ENCODE measurements at places on chromosomes 12 and 14.

DNA sequence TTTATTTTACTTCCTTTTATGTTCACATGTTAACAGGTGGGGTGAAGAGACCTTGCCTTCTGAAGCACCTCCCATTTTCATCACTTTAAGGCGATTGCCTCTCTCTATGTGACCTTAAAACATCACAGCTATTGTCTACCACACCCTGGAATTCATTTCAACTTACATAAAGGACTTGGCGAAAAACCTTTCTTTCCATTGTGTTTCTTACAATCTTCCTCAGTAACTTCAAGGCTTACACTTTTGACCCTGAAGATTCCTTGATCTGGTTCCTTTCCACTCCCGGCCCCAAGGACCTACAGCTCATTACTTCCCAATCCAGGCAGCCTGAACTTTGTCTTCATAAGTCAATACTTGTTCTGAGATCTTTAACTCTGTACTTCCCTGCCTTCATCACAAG is 443.3 kb downstream of the ADAMTS20 start:
- no peak for DNase-seq

- no peak for DNase-seq
Measured at GRCh38 chr12:573232-573631, 90.0 kb downstream of the NINJ2 start.

- no peak for DNase-seq
Measured at GRCh38 chr12:12590961-12591360, 20.7 kb upstream of the CREBL2 start.

- peak; percentile 67 for DNase-seq
Measured at GRCh38 chr14:72723858-72724530, 169.9 kb downstream of the DPF3 start.

- DNase-seq = no peak
Measured at GRCh38 chr14:53951627-53952303, 4.9 kb downstream of the BMP4 start.

DNA sequence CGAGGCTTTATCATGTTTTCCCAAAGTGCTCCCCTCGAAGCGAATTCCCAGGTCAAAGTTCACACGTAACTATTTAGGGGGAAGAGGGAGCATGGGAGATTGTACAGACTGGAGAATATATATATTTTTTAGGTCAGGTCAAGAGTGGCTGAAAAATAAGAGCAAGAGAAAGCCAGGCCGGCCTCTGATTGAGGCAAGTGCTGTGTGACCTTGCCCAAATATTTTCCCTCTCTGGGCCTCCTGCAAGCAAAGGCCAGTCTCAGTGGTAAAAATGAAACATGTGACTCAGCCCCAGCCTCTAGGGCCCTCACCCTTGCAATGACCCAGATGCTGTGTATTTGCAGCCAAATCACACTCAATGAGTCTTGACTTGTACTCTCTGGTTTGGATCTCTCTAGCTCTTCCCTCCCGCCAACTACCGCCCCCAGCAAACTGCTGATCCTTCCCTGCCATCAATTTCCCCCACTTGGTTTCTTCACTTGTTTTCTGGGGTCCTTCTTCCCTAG is 34.1 kb downstream of the SMUG1 start:
- no peak for DNase-seq

- DNase-seq = no peak
Measured at GRCh38 chr12:57169046-57169795, 21.8 kb upstream of the LRP1-AS start.

DNA sequence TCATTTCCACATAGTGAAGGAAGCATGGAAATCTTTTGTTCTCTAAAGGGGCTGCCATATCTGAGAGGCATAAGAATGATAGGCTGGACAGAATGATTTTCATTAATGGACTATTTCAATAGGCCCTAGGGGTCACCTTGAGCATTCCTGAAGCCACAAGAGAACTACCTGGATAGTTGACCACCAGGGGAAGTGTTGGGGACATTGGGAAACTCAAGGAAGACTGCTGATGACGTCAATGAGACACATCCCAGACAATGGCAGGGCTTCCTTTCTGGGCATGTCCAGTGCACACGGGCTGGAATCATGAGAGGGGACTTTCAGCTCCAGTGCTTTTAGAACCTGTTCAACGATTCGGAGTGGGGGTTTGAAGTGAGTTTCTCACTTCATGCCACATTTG is 48.8 kb upstream of the CHST11 start:
- DNase-seq = no peak

GRCh38 chr12:24929953-24930352 is 18.9 kb downstream of the BCAT1 start:
- no peak for DNase-seq

DNA sequence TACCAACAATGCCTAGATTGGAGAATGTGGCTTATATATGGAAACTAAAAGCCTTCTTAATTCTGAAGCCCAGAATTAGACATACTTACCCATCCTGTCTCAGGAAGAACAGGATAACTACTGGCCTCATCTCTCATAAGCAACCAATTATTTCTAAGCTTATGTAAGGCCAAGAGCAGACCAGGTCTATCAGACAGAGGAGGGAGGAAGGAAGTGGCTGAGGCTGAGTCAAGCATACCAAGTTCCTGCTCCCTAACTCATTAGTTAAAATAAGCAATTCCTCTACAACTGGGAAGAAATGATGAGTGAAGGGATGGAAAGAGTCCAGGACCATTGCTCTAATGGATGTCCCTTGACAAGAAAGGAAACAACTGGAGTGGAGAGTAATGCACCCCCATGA is 27.0 kb upstream of the INSM2 start:
- peak; percentile 16 for DNase-seq

- DNase-seq = no peak
Measured at GRCh38 chr12:29773076-29773475, 10.7 kb downstream of the TMTC1 start.

GRCh38 chr12:112122823-112123690 is 2.3 kb upstream of the TRAFD1 start:
- no peak for DNase-seq

DNA sequence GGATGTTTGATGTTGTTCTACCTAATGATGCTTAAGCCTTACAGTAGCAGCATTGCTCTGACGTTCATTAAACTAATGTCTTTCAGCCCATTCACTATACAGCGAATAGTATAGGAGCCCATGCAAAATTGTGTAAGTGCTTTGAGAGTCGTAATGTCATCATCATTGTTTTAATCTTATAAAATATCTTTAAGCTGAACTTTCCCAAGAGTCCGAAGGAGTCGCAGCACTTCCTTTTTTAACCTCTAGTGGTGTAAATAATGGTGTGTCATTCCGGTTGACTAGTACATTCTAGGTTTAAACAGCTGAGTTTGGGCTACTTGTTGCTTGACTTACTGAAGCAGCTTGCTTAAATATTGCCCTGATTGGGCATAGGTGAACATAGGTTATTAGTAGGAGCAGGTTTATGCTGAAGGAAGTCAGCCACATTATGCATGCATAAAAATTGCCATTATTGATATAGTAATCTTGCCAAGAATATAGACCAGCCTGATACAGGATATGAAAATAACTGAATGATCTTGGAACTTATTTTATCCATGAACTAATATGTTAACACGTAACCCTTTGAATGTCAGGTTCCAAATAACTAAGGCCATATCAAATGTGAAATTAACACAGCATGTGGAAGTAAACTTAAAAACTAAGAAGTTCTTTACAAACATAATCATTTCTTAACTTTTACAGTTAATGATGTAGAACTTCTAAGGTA is 2.6 kb downstream of the WNK1 start:
- peak; percentile 69 for DNase-seq

- peak; percentile 64 for DNase-seq
Measured at GRCh38 chr12:120468821-120469449, 613 bp downstream of the SRSF9 start.

DNA sequence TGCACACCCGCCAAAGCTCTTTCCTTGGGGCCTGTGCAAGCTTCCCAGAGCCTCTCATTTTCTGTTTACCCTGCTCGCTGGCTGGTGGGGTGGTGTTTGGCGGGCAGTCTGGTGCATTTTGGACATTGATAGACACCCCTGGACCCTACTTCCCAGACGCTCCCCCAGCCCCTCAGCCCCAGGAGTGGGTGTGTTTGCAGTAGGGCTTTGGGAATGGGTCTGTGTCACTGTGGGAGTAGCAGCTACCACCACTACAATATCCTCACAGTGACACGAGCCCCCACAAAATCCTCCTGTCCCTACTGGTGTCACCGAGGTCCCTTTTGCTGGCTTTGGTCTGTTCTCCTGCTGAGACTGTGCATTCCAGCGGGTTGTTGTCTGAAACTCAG is 371.3 kb downstream of the TMEM121 start:
- no peak for DNase-seq

DNA sequence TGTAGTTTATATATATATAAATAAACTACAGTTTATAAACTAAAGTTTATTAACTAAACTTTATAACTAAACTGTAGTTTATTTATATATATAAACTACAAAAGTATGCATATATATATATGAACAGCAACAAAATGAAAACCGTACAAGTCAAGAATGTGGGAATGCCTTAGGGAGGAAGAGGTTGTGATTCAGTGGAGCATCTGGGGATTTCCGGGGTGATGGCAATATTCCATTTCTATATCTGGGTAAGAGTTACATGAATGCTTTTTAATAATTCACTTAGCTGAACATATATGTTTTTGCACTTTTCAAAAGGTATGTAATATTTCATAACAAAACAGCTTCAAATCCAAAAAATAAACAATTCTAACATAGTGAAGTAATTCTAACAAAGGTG is 30.1 kb upstream of the CAND1 start:
- no peak for DNase-seq

GRCh38 chr12:100403446-100403845 is 46.6 kb downstream of the SLC17A8 start:
- DNase-seq = no peak

- DNase-seq = no peak
Measured at GRCh38 chr14:47246367-47246766, 429.0 kb downstream of the MDGA2 start.

DNA sequence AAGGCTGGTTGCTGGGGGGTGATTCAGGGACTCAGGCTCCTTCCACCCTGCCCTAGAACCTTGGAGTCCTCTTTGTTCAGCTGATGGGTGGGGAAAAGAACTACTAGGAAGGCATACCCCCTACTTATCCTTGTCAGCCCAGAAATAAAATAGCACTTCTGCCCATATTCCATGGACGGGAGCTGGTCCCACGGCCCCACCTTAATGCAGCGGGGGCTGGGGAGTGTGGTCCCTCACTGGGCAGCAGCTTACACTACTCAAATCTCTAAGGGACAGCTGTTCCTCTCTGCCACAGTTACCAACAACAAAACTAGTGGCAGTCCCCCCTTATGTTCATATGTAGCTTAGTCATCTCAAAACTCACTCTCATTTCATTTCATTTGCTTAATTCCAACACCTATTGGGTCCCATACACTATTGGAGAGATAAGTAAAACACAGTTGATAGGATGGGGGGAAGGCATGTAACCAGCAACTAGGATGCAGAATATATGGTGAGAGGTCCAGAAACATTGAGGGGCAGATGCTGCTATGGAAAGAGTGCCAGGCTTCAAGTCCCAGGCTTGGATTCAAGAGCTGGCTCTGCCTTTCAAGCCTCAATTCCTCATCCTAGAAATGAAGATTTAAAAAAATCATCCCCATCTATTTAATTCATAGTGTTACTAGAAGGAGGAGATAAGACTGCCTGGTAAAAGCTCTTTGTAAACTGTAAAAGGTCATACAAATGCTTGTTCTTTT is 83.7 kb upstream of the RIC8B start:
- DNase-seq = no peak

GRCh38 chr14:51341338-51341737 is 101.3 kb downstream of the TMX1 start:
- no peak for DNase-seq

GRCh38 chr14:60509438-60510253 is 700 bp downstream of the SIX6 start:
- peak; percentile 10 for DNase-seq

GRCh38 chr14:89399594-89400068 is 17.4 kb downstream of the FOXN3 start:
- DNase-seq = peak; percentile 38

DNA sequence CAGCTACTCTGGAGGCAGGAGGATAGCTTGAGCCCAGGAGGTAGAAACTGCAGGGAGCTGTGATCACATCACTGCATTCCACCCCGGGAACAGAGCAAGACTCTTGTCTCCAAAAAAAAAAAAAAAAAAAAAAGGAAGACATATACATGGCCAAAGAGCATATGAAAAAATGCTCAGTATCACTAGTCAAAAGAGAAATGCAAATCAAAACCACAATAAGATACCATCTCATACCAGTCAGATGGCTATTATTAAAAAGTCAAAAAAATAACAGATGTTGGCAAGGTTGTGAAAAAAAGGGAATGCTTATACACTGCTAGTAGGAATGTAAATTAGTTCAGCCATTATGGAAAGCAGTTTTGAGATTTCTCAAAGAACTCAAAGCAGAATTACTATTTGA is 174.8 kb upstream of the ATF7IP start:
- DNase-seq = no peak

DNA sequence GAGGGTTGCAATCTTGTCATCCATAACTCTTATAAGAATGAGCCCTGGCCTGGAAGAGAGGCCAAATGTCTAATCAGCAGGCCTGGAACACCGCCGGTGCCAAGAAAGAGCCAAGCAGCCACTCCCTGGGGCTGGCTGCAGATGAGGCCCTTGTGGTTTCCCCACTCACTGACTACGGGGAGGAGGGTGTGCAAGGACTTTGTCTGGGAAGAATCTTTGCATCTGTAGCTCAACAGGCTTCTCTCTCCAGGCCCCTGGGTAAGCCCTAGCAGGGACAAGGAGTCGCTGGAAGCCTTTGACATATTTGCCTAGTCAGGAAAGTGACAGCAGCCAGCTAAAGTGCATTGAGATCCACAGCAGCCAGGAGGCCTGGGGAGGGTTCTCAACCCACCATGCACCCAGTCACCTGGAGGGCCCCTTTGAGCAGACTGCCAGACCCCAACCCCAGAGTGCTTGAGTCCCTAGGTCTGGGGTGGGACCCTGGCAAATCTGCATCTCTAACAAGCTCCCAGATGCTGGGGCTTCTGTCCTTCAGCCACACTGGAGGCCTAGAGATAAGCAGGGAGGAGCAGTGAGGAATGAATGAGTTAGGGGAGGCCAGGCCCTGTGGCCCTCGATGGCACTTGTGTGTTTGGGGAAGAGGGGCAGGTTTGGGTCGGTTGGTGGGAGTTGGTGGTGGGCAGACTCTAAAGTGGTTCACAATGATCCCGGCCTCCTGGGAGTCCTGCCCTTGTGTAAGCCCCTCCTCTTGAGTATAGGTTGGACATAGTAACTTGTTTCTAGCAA is 13.9 kb upstream of the LRTM2 start:
- DNase-seq = peak; percentile 75

DNA sequence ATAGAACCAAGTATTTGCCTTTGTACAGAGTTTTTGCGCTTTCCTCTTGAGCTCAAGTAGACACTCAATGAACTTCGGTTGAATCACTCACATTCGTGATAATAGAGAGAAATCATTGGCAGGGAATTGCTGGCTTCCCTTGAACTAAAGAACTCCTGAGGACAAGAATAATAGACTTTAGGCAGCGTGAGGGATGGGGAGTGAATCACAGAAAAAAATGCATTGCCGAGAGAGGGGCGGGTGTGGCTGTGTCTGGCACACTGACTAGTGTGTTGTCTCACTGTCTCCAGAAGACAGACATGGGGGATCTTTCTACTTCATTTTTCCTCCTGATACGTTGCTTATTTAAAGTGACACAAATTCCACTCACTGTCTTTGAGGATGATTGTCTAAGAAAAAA is 805.2 kb downstream of the BCL11B start:
- DNase-seq = peak; percentile 57

- no peak for DNase-seq
Measured at GRCh38 chr12:46858368-46858767, 32.6 kb upstream of the SLC38A4 start.

All from GM03348 (cell line).